ENCODE measurements at places on chromosomes 4 and X.

GRCh38 chr4:73080789-73081188 is 11.3 kb upstream of the COX18 start:
- DNase-seq = no peak

DNA sequence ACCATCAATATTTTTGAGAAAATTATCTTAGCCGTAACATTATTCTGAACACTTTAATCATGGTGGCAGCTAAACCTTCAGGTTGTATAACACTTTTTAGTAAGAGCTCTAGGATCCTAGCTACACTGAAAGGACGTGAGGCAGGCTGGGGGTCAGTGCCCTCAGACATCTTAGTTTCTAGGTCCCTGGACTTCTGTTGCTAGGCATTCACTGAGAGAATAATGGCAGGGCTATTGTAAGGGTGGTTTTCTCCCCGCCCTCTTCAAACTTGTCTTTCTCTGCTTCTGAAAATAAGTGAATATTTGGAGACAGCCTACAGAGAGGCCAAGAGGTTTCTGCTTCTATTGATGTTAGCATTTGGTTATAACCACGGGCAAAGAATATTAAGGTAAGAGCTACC is 15.4 kb upstream of the MMRN1 start:
- no peak for DNase-seq

- DNase-seq = no peak
Measured at GRCh38 chr4:153791746-153792617, 3.1 kb upstream of the SFRP2 start.

GRCh38 chr4:137526681-137527080 is 5.6 kb downstream of the PCDH18 start:
- DNase-seq = no peak

- DNase-seq = no peak
Measured at GRCh38 chr4:41835321-41835995, 86.9 kb upstream of the PHOX2B start.

- no peak for DNase-seq
Measured at GRCh38 chr4:27429364-27429871, 568.8 kb downstream of the STIM2 start.

DNA sequence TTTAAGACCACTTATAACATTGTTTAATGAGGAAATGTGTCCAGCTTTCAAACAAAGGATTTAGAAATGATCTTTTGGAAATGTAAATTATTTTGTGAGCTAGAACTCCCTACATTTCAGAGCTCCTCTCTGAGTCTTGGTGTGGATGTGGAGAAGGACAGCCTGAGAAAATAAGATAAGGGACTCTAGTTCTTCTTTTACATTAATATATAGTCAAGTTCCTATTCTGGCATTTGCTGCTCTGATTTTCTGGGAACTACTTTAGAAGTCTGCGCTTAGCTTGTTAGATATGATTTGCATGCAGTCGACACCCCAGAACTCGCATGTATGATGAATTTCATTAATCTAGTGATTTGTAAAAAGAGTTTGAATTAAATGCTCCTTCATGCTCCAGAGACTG is 45.5 kb downstream of the TSPAN7 start:
- no peak for DNase-seq

DNA sequence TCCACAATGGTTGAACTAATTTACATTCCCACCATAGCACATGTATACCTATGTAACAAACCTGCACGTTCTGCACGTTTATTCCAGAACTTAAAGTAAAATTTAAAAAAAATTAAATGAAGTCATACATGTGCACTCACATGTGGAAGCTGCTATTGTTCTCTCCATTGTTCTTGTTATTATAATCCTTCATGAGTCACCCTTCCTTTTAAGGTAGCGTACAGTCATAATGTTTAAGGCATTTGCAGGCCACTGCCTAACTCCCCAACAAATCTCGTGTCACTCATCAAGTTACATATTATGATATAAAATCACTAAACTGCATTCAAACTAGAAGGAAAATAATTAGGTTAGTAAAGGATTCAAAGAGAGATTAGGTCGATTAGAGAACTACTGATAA is 63.6 kb downstream of the SLC7A11 start:
- no peak for DNase-seq

DNA sequence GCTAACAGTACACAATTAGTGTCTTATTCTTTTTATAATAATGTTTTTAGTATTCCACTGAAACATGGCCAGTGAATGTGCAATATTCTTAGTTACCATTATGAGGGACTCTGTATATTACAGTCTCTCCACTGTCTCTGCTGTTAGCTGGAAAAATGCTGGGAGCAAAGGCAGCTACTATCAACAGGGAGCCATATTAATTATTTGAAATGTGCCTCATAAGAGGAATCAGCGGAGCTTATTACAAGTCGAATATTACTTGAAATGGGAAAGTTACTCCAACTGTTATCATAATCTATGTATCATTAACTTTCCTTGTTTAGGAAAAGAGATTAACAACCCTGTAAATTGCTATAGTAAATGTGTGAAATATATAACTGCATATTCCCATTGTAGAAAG is 612.0 kb downstream of the ADGRL3 start:
- no peak for DNase-seq

DNA sequence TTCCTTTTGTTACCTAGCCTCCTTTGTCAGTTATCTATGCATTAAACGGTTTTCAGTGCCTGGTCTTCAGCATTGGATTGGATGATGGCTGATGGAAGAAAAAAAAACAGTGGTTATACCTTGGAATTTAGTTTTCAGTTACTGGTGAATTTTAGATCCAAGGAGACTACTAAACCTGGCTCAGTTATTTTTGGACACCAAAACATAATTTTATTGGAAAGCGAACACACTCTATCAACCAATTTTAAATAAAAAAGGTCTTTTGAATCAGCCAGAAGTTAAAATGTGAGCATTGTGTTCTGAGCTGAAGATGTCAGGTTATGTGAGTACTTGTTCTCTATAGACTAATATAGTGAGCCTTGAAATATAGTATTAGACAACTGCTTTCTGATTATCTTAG is 32.1 kb downstream of the FGF2 start:
- DNase-seq = no peak

- no peak for DNase-seq
Measured at GRCh38 chrX:22135171-22135711, 103.1 kb downstream of the PHEX start.

- DNase-seq = no peak
Measured at GRCh38 chr4:146255874-146256273, 41.5 kb downstream of the REELD1 start.

DNA sequence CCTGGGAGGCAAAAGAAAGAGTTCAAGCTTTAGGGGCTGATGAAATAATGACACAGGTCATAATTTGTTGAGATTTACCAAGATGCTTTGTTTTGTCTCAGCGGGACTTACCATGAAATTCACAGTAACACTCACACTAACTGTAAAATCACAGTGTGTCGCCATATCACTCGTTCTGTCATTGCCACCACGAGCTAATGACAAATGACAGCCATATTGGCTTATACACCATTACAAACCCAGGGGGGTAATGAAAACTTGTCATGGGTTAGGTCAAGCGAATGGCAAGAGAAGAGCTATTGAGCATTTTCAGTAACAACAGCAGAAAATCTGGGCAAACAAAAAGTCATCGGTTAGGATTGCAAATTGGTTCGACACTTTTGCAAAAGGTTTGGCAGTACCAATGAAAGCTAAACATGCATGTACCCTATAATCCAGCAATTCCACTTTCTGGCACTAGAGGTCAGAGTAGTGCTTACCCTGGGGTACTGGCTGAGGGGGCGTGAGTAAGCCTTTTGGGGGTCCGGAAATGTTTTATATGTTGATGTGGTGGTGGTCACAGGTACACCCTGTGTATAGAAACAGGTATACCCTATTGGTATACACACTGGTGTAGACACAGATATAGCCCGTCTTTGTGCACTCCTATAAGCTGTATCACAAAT is 83.9 kb upstream of the RAI2 start:
- peak; percentile 13 for DNase-seq

DNA sequence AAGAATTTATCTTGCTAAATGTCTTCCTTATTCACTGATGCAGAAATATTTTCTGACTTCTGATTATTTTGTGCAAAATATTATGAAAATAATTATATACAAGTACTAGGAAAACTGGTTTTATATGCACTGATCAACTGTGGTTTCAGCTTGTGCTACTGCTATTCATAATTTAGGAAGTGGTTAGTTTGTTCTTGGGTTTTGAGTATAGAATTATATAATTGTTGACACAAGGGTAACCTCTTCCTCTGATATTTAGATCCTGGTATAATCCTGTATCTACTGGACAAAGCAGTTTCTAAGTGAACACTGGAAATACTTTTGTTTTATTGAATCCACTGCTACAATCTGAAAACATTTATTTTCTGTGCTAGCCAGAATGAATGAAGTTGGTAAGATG is 182.8 kb downstream of the PDGFC start:
- DNase-seq = no peak

DNA sequence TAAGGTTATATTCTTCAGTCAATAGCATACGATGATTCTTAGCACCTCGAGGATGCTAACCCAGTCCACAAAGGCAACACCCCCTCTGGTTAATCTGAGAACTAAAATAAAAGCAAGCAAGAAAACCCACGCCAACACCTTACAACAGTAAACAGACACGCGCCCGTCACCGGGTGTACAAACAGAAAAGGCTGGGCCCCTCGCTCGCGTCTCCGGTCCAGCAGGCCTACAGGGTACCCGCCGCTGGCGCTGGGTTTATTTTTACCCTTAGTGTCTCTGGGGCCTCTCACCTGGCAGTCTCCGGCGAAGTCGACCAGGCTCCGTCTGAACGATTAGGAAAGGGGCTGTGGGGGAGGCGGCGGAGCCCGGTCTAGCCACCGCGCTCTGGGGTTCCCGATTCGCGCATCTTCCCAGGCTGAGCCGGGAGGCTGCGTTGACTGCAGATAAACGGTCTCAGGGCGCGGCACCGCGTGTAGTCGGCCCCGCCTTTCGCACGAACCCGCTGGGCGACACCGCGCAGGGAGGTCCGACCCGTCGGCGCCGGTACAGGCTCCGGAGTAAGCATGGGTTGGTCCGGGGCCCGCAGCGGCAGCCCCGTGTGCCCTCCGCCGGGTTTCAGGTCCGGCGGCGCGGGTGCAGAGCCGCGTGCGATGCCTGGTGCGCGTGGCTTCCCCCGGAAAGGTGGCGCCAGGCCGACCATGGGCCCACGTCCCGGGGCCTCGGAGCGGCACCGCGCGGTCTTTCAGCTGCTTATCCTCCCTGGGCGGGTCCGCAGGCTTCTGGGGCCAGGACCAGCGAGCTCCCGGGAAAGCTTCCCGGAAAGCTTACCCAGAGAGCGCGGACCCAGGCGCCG is 441 bp downstream of the SLC9B2 start:
- DNase-seq = peak; percentile 45

GRCh38 chr4:100948911-100949310 is 398.4 kb downstream of the PPP3CA start:
- DNase-seq = no peak

- no peak for DNase-seq
Measured at GRCh38 chr4:100420571-100420970, 97.3 kb downstream of the EMCN start.

- no peak for DNase-seq
Measured at GRCh38 chr4:10273030-10273429, 156.4 kb upstream of the WDR1 start.

- no peak for DNase-seq
Measured at GRCh38 chrX:110228453-110228852, 89.4 kb downstream of the AMMECR1 start.

DNA sequence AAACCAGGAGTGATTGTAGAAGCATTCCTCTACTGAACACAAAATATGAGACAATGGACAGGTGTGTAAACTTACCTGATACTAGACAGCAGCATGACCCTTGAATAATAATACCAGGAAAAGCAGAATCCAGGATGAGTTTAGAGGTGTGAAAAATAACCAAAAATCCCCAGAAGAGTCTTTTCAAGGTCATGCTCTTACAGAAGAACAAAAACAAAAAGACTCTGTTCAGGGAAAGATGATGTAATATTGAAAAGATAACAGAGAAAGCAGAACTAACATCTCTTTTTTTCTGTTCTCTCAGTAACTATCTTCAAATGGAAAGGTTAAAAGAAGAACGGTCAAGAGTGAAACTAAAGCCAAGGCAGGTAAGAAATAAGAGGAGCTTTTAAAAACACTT is 14.0 kb upstream of the ARHGAP10 start:
- no peak for DNase-seq

- no peak for DNase-seq
Measured at GRCh38 chr4:15413010-15413622, 14.7 kb upstream of the C1QTNF7 start.

- no peak for DNase-seq
Measured at GRCh38 chr4:124433044-124433443, 279.5 kb downstream of the ANKRD50 start.

DNA sequence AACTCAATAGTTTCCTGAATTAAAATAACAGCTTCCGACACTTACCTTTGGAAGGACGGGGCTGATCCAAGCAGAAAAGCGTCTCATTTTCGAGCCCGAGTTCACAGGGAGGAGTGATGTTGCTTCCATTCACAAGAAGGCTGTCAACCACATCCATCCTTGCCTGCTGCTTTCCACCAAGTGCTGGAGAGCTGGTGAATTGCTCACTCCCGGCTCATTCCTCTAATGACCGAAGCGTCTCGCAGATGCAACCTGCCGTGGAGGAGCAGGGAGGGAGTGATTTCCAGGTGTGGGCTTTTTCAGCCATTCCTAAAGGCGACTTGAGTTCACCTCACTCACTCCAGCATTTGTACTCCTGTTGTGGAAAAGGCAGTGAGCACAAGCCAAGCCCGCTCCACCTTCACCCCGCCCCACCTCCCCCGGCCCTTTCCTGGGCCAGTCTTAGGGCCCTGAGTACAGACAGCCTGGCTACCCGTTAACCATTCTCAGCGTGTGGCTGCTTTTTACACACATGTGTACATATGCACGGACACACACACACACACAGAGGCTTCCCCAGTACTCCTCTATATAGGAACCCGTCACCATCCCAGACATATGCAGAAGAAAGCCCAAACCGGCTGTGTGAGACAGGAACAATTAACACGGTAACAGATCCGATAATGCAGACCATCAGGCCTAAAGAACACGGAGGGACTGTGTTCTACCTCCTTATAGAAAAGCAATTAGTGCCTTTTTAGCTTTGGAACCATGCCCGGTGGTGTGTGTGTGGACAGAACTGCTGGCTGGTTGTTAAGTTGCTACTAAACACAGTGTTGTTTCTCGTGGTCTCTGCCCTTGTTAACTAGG is at the start of gene CCKAR:
Gene CCKAR (minus strand): TSS at position 374 of the 849 bp plus-strand sequence. CDS start 217 bp downstream, at position 157.
- DNase-seq = peak; percentile 10

DNA sequence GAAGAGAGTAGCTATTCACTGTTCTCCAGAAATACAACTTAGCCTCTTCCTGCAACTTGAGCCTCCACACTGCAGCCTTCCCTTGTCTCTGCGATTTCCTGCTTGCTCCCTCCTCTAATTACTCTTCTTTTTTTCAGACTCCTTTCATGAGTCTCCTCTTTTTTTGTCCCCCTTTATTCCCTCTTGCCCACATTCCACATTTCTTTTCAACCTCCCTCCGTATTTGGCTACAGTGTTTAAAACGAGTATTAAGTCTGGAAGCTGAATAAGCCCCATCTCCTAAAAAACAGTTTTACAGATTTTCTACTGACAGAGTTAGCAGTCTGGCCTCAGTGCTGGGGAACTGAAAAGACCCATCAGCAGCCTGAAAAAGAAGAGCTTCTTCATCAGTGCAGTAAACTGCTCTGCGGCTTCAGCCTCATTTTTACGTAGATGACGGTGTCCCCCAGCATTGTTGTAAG is 141.5 kb downstream of the TENM3 start:
- no peak for DNase-seq
